ENCODE measurements at places on chromosomes 2 and 18.

- DNase-seq = no peak
Measured at GRCh38 chr2:174044556-174044955, 79.4 kb upstream of the SP3 start.

DNA sequence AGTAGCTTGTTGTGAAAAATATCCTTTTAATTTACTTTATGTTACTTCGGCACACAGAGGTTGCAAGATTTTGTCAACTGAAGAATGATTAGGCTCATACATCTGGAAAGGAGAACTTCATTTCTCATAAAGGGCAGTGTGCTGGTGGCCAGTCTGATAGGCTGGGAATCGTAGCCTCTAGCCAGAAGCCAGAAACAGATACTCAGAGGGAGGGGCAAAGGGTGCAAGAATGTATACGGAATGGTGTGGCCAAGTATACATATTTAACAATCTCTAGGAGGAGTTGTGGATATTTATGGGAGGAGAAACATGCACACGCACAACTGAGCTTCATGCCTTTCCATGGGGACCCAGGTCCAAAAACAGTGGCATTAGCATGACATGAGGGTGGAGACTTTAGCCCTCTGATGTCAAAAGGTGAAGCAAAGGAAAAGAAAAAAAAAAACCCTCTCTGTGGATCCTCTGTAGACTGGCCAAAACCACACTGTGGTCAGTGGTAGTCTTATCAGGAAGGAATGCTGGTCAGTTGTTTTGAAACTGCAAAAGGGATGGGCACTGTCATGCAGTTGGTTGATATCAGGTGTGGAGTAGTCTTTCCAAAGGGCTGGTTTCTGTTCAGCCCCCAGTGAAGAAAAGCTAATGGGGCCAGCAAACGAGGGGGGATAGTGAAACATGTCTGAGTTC is 34.9 kb upstream of the APCDD1 start:
- no peak for DNase-seq

DNA sequence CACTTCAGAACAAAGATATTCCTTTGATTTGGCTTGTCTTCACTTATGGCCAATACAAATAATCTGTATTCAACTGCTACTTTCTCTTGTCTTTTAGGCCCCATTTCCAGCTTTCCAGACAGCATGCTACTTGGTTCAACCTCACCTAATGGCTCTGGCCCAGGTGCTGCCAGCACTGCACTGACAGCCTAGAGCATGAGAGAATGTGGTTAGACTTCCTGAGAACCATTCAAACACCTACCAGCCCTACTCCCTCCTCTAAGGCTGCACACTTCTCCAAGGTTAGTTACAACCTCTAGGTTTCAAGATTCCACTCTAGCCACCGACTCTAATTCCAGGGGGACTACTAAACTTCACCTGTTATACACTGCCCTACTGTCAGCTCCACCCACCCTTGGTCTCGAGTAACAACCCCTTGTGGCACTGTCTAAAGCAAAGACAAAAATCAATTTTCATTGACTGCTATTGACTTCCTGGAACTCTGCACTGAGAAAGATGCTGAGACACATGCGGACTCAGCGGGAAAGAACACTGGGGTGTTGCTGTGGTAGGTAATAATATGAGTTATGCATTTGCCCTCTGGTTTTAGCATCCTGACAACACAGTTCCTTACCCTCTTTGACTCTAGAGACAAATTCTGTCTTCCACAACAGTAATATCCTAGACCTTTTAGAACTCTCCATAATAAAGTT is 38.2 kb downstream of the PLEKHM3 start:
- DNase-seq = no peak

DNA sequence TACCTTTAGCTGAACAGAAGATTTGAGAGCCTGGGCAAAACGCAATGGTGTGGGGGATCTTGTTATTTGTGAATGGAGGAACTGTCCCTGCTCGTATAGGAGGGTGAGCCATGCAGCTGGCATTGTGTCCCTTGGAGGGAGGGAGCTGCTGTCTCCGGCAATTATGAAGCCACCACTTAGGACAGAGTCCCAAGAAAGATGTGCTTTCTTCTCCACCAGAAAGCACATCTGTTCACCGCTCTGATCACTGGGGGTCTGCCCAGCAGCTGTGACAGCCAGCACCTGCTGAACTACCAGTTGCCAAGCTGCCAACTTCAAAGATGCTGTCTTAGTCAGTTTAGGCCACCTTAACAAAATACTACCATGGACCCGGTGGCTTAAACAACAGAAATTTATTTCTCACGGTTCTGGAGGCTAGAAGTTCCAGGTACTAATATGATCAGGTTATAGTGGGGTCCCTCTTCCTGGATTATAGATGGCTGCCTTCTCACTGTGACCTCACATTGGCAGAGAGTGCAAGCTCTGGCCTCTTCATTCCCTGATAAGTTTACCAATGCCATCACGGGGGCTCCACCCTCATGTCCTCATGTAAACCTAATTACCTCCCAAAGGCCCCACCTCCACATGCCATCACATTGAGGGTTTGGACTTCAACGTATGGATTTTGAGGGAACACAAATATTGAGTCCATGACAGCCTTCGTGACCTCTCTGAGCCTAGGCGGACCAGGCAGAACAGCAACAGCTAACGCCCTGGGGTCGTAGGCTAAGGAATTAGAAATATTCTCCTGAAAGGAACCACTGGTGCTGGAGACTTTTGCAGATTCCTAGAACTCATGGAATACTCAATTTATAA is 148.3 kb downstream of the RHBDD1 start:
- DNase-seq = no peak

GRCh38 chr2:43634604-43635306 is 2.3 kb upstream of the PLEKHH2 start:
- DNase-seq = no peak

DNA sequence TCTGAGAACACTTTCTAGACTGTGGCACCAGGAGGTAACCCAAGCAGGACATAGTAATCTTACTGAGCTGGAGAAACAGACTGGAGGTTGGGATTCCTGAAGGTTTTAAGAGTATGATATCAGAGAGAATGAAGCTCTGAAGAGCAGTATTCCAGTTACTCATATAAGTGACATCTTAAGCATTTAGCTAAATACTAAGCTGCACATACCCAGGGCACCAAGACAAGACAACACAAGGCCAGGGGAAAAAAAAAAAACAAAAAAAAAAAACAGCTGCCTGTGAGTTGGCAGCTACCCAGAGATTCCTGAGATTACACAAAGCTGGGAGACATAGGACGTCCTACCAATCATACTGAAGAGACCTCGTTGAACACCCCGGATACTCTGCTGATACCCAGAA is 175.8 kb downstream of the SRBD1 start:
- DNase-seq = no peak

DNA sequence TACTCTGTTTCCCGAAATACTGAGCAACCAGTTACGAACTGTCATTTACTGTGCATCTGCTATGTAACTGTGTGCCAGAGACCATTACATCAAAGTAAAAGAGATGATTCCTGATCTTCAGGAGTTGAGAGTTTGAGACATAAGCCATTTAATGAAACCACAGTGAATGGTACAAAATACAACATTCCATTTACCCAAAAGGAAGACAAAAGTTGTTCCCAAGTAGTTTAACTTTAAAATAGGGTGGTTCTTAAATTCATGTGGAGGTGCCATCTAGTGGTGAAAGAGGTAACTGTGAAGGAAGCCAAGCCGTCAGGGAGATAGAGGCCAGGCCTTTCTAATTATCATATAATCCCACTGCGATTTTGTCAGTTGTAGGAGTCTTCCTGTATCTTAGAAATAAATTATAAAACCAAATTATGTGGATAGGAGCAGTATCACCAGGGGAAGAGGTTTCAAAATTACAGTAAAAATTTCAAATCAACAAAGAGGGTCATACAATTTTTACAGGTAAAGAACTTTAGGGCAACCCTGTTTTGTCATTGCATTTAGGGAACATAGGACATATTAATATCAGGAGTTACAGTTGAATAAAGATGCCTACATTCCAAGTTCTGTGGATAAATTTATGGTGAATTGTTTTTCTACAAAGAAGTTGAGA is 67.7 kb downstream of the EPAS1 start:
- no peak for DNase-seq

DNA sequence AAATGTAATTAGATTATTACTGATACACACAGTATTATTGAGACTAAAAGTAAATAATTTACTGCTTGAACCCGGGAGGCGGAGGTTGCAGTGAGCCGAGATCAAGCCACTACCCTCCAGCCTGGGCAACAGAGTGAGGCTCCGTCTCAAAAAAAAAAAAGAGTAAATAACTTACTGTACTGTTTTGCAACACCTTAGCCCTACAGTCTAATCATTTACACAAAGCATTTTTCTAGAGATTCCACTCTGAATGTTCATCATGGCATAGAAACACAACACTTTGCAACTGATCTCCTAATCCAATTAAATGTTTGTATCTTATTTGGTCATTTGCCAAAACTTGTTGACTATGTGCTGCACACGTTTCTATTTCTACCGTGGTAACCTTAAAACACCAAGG is 23.4 kb upstream of the RMP24 start:
- DNase-seq = no peak

GRCh38 chr2:155060896-155061295 is 362.4 kb downstream of the KCNJ3 start:
- DNase-seq = no peak

DNA sequence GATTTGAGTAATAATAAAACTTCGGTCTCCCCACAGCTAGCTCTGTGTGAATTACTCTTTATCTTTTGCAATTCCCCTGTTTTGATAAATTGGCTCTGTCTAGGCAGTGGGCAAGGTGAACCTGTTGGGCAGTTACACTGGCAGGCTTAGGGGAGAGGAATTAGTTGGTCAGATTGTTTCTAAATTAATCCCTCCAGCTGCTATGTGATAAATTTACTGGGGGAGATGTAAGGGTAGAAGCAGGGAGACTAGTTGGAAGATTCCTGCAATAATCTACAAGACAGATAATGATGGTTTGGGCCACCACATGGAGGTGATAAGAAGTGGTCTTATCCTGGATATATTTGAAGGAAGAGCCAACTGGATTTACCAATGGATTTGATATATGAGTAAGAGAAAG is 118.5 kb upstream of the TACR1 start:
- DNase-seq = no peak

DNA sequence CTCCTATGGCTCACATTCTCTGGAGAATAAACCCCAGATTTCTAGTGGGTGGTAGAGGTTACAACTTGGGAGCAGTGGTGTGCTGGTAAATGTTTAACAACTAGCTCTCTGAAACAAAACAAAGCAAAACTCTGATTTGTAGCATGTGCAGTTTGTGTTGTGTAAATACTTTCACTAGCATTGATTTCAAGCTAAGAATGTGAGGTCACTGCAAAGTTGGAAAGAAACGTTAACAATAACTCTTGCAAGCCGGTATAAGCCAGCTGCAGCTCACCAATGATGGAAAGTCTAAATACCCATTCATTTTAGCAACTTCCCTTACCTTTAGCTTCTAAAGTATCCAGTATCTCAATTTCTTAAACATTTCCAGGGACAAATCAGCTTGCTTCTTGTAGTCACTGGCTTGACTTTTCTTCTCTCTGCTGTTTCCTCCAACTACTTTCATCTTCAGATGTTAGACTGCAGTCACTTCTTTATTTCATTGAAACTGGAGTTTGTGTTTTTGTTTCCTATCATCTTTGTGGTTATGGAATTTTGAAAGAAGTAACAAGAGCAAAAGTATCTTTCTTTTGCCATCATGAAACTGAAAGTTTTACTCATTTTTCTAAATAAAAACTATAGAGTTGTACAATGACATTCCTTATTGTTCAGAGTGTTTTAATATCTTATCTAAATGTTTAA is 140.2 kb downstream of the PLCL1 start:
- DNase-seq = no peak

- no peak for DNase-seq
Measured at GRCh38 chr18:28512357-28512756, 335.4 kb upstream of the CDH2 start.

- DNase-seq = no peak
Measured at GRCh38 chr2:102498414-102498813, 25.4 kb downstream of the SLC9A4 start.

GRCh38 chr2:194616334-194616733 is 1040.7 kb upstream of the SLC39A10 start:
- no peak for DNase-seq

Data from cortex of kidney (tissue), 1 donor.